ENCODE measurements at places on chromosomes 3 and 15.

GRCh38 chr15:48060396-48060795, 60.4 kb upstream of the SLC24A5 start:
- DNase-seq = no peak

DNA sequence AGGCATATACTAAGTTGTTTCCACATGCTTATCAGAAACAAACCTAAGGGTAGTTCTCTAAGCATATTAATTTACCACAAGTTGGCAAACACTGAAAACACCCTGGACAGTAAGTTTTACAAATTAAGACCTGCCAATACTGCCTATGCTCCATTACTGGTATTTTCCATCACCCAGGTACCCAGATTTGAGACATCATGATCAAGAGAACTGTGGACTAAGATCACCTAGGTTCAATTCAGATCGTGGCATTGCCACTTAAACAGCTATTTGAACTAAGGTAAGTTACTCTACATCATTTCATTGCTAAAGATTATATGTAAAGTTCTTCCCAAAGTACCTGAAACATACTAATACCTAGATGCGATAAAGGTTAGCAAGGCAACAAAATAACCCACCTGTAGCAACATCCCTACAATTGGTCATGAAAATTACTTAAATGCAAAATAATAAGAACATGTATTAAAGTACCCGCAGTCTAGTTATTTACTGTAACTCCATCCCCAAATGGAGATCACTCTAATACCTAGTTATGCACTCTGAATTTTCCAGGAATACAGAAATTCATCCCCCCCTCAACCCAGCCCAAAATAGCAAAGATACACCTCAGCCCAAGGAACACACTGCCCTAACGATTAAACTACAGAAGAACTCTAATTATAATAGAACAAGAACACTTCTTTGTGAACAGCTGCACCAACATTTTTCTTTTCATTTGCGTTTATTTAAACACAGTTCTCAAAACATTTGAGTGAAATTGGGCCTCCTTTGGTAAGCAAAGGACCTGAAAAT, 21.6 kb downstream of the TRA2B start:
- DNase-seq = no peak

- DNase-seq = no peak
Measured at GRCh38 chr3:24155276-24155675, 210.2 kb downstream of the NR1D2 start.

DNA sequence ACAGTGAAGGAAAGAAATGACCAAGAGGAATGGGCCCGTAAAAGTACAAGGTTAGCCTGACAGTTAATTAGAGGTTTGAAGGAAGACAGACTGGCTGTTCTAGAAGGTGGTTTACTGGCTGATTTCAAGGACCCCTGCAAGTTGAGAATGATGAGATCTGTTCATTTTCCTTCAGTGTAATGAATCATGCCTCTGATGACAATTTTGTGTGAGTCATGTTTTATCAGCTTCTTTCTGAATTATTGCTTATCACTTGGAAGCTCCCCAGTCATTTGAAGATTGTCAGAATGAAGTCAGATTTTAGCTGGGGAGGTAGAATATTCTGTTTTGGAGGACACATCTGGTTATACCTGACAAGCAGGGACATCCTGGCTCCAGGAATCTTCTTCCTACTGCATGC, 50.6 kb downstream of the DRD3 start:
- peak; percentile 15 for DNase-seq

GRCh38 chr3:195194559-195195206, 76.3 kb downstream of the XXYLT1 start:
- no peak for DNase-seq

- no peak for DNase-seq
Measured at GRCh38 chr3:191339316-191339917, 9.1 kb upstream of the UTS2B start.

- no peak for DNase-seq
Measured at GRCh38 chr3:171086914-171087313, 60.4 kb upstream of the SLC2A2 start.

DNA sequence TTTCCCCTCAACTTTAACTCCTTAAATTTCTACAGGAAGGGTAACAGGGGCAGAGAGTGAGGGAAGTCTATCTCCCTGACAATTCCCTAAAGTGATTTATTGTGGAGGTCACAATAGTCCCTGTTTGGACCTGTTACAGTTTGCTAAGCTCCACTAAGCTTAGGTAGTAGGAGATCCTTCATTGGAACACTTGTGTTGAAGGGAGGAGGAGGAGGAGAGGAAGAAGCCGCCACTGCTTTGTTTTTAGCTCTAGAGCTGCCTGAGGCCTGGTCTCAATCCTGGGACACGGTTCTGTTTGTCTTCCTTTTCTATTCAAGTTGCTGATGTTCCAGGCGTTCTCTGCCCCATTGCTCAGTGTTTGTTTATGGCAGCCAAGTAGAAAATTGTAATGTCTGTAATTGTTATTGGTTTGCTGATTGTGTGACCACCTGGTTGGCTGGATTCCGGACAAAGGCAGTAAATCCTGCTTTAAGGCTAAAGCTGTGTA, 48.4 kb downstream of the HES1 start:
- no peak for DNase-seq

GRCh38 chr3:7368597-7368996, 507.7 kb downstream of the GRM7 start:
- DNase-seq = no peak

DNA sequence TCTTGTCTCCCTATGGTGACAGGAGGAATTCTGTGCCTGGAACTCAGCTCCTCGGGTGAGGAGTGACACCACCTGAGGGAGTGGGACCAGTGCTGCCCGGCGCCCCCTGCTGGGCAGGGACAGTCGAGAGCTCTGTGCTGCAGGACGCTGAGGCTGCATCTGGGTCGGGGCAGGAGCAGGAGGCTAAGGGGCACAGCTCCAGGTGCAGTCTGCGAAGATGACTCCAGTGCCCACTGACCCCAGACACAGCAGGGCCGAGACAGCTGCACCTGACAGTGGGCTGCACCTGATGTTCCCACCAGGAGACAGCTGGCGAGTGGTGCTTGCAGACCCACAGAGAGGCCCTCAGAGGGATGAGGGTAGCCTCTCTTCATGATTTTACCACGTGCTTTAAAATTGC, 152.9 kb downstream of the ATP10A start:
- peak; percentile 37 for DNase-seq

GRCh38 chr3:90054311-90054710, 946.9 kb downstream of the EPHA3 start:
- no peak for DNase-seq

GRCh38 chr15:72368325-72368724, 7.5 kb downstream of the HEXA start:
- DNase-seq = no peak

GRCh38 chr3:179739816-179740594, 87.2 kb downstream of the USP13 start:
- DNase-seq = no peak

- DNase-seq = no peak
Measured at GRCh38 chr15:28868744-28869345, 16.9 kb upstream of the APBA2 start.

DNA sequence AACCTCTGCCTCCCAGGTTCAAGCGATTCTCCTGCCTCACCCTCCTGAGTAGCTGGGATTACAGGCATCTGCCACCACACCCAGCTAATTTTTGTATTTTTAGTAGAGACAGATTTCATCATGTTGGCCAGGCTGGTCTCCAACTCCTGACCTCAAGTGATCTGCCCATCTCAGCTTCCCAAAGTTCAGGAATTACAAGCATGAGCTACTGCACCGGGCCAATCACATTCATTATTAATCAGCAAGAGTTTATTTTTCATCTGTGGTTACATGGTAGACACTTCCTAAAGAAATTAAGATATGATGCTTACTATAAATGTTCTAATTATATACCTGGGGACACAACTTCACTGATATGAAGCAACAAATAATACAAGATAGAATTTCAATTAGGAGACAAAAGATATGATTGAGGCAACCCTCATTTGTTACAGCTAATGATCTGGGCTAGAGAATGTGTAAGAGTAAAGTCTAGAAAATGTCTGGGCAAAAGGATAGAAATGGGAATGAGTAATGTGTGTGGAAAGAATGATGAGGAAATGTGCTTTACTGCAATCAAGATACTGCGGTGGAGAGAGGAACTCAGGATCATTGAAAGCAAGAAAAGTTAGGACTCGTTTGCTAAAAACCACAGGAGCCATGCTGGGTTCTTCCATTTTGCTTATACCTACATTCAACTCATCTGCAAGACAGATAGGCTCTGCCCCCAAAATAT, 366.8 kb downstream of the ZIC1 start:
- no peak for DNase-seq

DNA sequence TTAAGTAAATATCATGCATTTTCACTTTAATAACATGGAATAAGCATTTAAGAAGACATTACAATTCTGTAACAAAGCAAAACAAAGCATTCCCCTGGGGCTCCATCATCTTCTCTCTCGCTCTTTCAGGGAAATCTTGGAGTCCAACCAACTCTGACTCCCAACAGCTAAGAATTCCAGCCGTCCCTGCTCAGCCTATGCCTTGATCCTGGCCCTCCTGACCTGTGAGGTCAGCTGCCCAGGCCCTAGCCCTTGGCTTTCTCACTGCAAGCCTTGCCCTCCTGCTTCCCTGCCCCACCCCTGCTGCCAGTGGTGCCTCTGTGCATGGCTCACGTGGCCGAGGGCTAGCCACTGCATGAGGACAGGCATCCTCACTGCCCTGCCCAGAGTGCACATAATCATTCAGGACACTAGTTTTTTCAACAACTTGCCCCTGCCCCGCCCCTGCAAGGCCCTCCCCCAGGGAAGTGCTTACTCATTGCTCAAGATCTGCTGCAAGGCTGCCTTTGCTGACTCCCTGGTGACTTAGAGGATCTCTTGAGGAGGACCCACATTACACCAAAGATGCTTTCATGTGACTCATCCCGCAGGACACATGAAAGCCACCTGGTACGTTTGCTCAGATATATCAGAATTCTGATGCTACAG, 37.6 kb downstream of the MTMR10 start:
- DNase-seq = peak; percentile 88

DNA sequence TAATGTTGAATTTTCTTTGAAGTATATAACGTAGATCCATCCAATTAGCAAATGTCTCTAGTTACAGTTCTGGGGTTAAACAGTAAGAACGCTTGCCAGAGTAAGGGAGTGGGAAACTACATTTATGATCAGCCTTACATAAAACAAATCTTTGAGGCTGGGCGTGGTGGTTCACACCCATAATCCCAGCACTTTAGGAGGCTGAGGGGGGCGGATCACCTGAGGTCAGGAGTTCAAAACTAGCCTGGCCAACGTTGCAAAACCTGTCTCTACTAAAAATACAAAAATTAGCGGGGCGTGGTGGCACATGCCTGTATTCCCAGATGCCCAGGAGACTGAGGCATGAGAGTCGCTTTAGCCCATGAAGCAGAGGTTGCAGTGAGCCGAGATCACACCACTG, 50.1 kb upstream of the GATM start:
- DNase-seq = no peak

DNA sequence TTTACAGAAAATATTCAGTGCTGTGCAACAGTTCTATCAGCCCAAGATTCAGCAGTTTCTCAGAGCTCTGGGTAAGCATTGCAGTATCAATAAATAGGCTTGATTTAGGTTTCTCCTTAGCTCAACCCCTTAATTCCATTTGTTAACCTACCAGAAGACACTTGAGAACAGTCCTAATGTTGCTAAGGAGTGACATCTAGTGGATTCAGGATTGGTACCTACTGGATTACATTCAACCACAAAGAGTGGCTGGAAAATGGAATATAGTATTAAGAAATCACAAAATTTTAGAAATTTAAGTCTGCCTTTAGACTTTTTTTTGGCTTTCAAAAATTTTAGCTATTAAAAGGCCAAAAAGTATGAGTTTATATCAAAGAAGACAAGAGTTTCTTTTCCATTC, 34.7 kb downstream of the POLG start:
- peak; percentile 27 for DNase-seq

- DNase-seq = no peak
Measured at GRCh38 chr3:123421353-123422174, 27.3 kb downstream of the ADCY5 start.

GRCh38 chr3:55658690-55659562, 171.8 kb upstream of the WNT5A start:
- DNase-seq = no peak

- DNase-seq = peak; percentile 97
Measured at GRCh38 chr3:124811436-124811835, 75.7 kb downstream of the ITGB5 start.

- DNase-seq = no peak
Measured at GRCh38 chr3:107531917-107532469, 9.2 kb downstream of the BBX start.

DNA sequence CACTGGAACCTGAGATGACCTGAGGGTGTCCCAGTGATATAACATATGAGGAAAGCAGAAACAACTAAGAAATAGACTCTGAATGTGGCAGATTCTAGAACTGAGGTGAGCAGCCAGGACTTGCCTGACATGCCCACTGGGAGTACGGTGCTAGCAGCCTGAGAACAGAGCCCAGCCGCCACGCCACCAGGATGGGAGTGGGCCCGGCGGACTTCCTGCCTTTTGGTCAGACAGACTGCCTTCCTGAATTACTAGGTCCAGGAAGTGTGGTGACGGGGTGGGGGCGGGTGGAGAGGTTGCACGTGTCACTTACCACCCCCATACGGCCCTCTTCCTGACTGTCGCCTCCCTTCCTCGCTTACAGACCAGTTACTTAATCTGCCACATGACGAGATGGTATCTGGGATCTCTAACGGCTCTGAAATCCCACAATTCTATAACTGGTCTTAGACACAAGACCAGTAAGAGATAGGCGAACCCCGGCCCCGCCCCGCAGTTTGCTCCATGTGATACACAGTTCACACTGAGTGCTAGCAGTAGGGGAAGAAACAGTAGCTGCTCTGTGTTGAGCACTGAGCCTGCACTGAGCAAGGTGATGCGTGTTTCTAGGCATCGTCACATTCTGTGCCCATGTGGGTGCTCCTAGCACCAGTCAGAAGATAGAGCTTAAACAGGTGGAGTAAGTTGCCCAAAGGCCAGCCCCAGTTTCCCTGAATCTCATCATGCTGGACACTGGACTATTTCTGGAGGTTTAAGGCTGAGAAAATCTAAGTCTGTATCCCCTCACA, 95.7 kb downstream of the CPN2 start:
- no peak for DNase-seq

- DNase-seq = no peak
Measured at GRCh38 chr3:150913133-150913922, 8.1 kb upstream of the MINDY4B start.

DNA sequence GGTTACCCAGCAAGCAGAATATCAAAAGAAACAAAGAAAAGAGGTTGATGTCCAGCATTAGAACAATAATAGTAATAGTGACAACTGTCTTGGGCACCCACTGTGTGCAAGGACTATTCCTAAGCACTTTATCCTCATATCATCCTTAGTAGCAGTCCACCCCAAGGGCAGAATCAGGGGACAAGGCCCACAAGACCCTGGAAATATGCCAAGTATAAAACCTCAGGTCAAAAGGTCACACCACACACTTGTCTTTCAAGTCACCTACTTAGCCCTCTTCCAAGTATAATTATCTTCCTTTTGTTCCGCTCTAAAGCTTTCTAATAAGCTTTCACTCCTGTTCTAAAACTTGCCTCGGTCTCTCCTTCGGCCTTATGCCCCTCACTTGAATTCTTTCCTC, 124.0 kb upstream of the STT3B start:
- DNase-seq = no peak

- no peak for DNase-seq
Measured at GRCh38 chr3:46298871-46299607, 54.9 kb upstream of the CCR2 start.

- DNase-seq = no peak
Measured at GRCh38 chr3:186642014-186642413, 1.8 kb downstream of the FETUB start.

All from fibroblast of skin of back (primary cell).